ENCODE measurements at places on chromosomes 7 and 10.

DNA sequence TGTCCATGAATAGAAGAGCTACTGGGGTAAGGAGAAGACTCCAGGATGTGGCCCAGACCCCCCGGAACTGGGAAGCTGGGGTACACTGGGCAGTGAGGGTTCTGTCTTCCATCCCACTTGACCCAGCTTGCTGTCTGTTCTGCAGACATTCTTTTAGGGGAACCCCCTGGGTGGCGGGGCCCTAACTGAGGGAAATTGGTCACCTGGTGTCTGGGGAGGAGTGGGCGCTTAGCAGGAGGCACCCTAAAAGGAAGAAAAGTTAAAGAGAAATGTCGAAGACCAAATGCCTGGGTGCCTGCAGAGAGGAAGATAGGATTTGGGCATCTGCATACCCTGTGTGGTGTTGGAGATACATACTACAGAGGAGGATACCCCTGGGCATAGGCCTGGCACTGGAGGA is 1.0 kb downstream of the AP1S1 start:
- DNase-seq: no peak

DNA sequence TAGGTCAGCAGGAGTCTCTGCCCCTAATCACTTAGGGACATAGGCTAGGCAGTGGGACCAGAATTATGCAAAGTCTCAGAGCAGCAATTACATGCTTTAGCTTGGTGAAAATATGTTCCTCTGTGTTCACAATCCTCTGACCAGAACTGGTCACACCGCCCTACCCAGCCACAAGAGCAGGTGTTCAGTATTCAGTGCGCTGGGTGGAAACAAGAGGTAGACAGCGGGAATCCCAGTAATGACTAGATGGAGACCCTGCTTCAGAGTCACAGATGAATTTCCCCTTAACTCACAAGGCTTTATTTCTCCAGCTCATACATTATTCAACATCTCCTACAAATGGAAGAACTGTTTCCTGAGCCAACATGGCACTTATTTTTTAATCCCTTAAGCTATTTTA is 763.7 kb upstream of the POM121L12 start:
- DNase-seq: no peak

GRCh38 chr10:104127411-104127810 is 5.4 kb downstream of the SFR1 start:
- no peak for DNase-seq

DNA sequence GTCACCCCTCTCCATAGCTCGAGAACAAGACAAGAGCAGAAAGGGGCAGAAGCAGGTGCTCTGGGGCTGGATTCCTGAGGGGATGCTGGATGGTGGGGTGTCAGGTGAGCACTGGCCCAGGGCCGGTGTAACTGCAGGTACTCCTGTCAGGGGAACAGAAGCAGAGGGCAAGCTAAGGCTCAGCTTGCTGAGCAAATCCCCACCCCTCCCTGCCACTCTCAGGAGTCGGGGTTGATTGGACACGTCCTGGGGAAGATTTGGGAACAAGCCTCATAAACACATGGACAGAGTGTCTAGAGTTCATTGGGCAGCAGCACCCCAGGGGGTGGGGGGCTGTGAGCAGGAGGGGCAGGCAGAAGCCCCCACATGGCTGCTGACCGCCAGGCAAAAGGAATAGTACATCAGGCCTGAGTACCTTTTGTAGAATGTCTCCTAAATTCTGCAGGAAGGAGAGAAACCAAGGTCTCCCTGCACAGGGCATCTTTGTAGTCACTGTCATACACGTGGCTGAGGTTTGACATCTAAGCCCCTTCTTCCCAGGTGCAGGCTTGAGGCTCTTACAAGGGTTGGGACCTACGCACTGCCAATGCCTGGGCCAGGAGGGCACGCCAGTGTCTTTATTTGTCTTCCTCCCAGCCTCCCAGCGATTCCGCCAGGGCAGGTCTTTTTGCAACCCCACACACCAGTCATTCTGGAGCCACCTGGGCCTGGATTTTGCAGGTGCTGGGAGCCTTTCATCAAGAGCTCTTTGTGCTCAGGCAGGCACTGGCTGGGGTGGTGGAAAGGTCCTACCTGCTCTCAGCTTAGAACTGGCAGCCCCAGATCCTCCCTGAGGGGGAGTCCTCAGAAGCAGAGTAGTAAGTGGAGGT is 2.8 kb downstream of the CALML3 start:
- DNase-seq: no peak

DNA sequence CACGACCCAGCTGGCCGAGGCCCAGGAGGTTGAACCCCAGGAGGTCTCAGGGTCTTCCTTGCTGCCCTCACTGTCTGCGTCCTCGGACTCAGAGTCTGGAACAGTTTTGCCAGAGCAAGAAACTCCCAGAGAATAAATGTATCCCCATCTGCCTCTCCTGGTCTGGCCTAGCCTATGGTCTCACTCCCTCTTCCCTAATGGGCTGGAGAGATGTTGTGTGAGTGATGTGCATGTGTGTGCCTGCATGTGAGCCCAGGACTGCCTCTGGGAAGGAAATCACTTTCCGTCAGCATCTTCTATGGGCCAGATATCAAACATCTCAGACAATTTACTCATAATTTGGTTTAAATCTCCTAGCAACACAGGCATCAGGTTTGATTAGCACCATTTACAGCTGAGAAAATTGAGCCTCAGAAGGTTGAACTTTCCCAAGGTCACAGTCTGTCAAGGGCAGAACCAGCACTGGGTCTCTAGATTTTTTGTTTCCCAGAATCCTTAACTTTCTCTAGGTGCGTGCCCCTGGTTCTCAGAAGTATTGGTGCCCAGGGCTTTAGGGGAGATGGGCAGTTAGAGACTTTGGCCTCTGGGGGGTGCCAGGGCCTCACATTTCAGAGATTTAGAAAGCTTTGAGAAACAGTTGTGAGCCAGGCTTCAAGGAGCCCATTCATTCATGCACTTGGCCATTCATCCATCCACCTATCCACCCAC is 4.9 kb downstream of the TMEM270 start:
- DNase-seq: no peak

- DNase-seq: no peak
Observed at GRCh38 chr7:133763076-133763640, 364.0 kb upstream of the LRGUK start.

DNA sequence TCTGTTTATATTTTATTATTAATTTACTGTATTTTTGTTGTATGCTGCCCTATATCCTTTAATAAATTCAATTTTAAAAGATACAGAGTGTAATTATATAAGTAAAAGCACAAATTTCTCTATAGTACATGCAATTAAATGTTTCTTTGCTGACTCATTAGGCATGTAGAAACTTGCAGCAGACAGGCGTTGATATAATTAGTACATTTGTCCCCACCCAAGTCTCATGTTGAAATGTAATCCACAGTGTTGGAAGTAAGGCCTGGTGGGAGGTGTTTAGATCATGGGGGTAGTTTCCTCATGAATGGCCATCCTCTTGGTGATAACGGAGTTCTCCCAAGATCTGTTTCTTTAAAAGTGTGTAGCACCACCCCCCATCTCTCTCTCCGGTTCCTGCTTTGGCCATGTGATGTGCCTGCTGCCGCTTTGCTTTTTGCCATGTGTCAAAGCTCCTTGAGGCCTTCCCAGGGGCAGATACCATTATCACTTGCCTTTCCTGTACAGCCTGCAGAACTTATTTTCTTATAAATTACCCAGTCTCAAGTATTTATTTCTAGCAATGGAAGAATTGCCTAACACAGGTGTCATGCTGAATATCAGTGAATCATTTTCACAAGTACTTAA is 63.7 kb downstream of the TSPAN12 start:
- no peak for DNase-seq

DNA sequence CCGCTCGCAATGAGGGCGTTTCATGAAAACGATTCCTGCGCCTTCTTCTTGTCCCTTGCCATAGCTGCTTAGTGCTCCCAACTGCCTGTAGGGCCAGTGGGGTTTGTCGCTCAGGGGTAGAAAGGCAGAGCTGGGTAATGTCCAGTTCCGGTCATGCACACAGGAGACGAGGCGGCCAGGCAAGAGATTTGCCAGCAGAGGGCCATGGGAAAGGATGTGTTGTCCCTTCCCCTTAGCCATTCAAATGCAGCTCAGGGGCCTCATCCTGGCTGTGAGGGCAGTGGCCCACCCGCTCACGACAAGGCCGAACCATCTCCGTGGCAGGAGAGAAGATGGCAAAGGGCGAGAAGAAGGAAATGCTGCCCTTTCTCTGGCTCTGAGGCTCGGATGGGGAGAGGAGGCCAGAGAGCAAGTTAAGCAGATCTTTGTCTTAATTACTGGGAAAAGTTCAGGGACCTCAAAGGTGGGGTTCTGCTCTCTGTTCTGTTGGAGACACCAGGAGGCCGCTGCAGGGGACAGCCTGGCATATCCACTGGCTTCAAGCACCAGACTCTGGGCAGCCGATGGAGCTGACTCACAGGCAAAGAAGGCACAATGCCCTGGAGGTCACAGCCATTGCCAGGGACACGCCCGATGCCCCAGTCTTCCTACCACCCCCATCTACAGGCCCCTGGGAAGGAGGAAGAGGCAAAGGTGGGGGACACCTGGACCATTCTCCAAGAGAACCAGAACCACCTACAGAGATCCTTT is 534.8 kb upstream of the MGMT start:
- DNase-seq: no peak

- DNase-seq: no peak
Observed at GRCh38 chr10:4810092-4810491, 15.9 kb upstream of the AKR1E2 start.

GRCh38 chr10:116170815-116171250 is 102.2 kb downstream of the GFRA1 start:
- DNase-seq: no peak

DNA sequence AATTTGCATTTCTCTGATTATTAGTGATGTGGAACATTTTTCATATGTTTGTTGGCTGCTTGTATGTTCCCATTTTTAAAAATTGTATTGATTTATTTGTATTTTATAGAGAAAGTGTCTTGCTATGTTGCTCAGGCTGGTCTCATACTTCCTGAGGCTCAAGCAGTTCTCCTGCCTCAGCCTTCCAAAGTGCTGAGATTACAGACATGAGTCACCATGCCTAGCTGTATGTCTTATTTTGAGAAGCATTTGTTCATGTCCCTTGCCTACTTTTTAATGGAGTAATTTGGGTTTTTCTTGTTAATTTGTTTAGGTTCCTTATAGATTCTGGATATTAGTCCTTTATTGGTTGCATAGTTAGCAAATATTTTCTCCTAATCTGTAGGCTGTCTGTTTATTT is 214.2 kb upstream of the KAT6B start:
- no peak for DNase-seq

DNA sequence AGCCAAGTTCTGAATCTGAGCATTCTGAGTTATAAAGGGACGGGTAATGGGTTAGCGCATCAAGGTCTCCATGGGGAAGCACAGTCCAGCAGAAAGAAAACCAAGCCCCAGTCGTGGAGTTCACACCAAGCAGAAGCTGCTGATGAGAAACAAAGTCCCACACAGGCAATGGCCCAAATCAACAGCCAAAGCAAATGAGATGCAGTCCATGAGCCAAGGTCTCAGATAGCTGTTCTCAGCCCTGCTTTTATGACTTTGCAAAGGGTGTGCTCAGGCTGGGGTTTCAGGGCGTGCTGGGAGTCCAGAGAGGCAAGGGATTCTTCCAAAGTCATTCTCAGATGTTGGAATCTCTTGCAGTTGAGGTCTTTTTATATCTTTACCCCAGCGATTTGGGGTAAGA is 32.0 kb downstream of the THNSL1 start:
- no peak for DNase-seq

- DNase-seq: no peak
Observed at GRCh38 chr10:60466267-60467201, 76.9 kb upstream of the ANK3 start.

DNA sequence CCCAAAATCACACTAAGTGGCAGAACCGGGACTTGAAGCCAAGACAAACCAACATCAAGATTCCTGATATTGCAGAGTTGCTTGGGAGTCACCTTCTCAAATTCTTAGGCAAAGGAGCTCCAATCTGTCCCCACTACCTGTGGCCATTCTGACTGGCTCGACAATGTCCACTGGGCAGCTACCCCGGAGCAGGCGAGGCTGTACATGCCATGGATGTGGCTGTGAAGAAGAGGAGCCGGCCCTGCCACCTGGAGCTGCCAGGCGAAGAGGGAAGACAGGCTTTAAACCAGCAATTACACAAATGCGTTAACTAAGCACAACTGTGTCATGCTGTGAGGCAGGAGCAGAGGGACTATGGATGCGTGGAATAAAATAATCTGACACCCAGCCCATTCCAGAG is 18.1 kb downstream of the CAMK2G start:
- DNase-seq: no peak

DNA sequence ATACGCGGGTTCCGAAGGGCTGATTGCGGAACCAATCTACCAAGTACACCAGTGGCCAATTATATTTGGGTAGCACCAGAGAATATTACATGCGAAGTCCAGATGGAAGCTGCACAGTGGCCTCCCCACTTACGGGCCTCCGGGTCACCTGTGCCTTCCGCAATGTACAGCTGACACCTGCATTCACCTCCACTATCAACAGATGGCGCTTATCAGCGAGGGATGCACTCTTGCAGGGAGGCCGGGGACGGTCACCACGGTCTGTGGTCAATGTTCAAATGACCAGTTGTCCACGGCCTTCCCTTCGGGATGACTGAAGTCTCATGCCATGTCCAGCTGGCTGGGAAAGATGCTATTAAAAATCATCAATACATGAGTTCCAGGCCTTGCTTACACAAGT is 47.6 kb downstream of the SLIT1 start:
- DNase-seq: peak; percentile 42

- DNase-seq: no peak
Observed at GRCh38 chr10:89342206-89342958, 14.6 kb downstream of the IFIT3 start.

DNA sequence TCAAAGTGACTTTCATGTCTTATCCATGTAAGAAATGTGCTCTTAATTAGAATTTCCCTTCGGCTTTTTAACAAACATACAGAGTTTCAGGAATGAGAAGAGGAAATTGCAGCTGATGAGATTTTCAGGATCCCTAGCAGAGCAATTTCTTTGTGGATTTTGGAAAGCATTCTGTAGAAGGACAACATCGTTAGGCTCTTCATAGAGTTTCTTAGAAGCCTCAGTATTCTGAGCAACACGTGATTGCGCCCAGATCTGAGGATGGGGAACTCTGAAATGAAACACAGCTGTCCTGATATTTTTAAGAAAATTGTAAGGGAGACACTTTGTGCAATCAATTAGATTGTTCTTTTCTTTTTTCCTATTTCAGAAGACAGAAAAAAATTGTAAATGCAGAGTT is 85.8 kb downstream of the LHFPL3 start:
- no peak for DNase-seq

- no peak for DNase-seq
Observed at GRCh38 chr10:110074758-110075671, 67.2 kb downstream of the ADD3 start.
